Parietal lobe (tissue), 2 donors: ENCODE measurements at places on chromosomes 2 and 18. TPM values are rescaled to one million over a fixed set of nuclear protein-coding genes. Genes with fewer than 3 reads are reported as not detected.

The ATOH8 gene
- total RNA-seq: 3.1 TPM

The TMEFF2 gene
- 36.0 TPM for total RNA-seq

The ITGB1BP1 gene
- 73.6 TPM for total RNA-seq

The C2orf15 gene
- 1.6 TPM for total RNA-seq

The CDK15 gene
- total RNA-seq: not detected

The COL3A1 gene
- 19.1 TPM for total RNA-seq

The CRYBA2 gene
- not detected for total RNA-seq

The KHK gene
- total RNA-seq: 6.9 TPM

The PSTPIP2 gene
- total RNA-seq: 1.6 TPM

The IL1B gene
- 2.2 TPM for total RNA-seq

The FTCDNL1 gene
- total RNA-seq: 3.1 TPM

The PSMA8 gene
- not detected for total RNA-seq

The PTPRN gene
- 30.7 TPM for total RNA-seq

The CPS1 gene
- 3.1 TPM for total RNA-seq

The ARHGAP28 gene
- 17.5 TPM for total RNA-seq

The ELOA2 gene
- not detected for total RNA-seq

The NOSTRIN gene
- total RNA-seq: 7.2 TPM

The OSGEPL1 gene
- 18.8 TPM for total RNA-seq

The KIAA2012 gene
- 1.9 TPM for total RNA-seq

The ADD2 gene
- total RNA-seq: 552 TPM

The ASXL3 gene
- total RNA-seq: 123 TPM

The EIF2B4 gene
- total RNA-seq: 20.7 TPM

The CCDC148 gene
- total RNA-seq: 15.7 TPM

The SERPINB12 gene
- not detected for total RNA-seq

The ACVR2A gene
- total RNA-seq: 89.8 TPM

The IHH gene
- total RNA-seq: not detected

The TMEM163 gene
- total RNA-seq: 19.1 TPM

The OSR1 gene
- total RNA-seq: 0.31 TPM

The SERPINB11 gene
- not detected for total RNA-seq
